ENCODE measurements at places on chromosomes 7 and 10.

DNA sequence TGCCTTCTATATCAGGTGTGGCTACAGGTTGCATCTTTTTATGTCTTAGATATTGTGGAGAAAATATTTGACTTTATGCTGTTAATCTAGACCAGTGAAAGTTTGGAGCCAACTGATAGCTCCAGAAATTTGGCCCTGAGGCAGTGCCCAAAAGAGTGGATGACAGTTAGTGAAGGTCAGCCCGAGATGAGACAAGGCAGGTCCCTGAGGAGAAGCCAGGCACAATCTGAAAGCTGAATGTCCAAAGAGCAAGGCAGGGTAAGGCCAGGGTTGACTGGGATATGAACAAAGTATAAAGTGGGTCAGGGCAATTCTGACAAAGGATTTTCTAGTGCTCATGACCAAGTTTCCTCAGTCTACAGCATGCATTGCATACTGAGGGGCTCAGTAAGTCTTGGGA lies 661.9 kb downstream of the SUGCT start:
- no peak for DNase-seq

DNA sequence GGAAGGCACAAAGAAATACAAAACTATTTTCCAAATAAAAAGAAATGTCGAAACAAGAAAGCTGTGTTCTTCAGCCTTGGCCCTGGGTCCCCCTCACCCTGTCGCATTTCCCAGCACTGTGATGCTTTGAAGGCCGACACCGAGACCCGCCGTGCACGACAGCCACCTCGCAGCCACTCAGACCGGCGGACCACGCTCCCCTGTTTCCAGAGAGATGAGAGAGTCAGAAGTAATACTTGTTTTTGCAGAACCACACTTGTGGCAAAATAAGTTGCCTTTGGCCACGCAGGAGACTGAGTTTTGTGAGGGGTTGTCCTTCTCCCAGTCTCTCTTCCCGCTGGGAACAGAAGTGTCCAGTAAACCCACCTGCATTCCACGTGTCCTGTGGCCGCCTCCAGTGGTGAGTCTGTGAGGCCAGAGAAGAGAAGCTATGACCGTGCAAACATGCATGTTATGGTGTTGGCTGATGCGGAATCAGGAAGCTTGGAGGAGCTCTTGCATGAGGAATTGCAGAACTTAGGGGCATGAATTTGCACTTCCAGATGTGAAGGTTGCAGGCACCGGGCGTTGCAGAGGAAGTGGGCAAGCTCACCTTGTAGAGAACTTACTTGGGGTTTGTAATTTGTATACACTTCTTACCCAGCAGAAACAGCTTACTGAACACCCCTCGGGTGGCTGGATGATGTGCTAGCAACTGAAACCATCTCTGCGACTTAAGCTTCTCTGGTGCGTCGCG lies 194.5 kb downstream of the EBF3 start:
- no peak for DNase-seq

DNA sequence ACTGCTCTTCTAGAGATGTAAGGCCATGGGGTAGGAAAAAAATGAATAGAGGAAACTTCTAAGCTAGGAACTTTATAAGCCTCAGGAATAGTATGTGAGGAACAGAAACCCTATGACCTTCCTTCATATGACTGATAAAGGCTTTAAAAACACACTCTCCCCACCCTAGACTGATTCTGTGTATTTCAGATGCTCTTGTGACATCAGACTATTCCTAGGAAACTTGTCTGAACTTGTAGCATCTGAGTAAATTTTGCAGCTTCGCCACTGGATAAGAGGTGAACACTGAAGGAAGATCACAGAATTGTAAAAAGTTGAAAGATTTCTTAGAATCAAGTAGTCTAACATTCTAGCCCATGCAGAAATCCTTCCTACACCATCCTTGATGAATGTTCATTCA lies 31.0 kb upstream of the CBLL1 start:
- no peak for DNase-seq

GRCh38 chr7:27000496-27000895 lies 95.3 kb downstream of the HOXA1 start:
- no peak for DNase-seq

- no peak for DNase-seq
Observed at GRCh38 chr7:71348821-71349681, 217.1 kb downstream of the GALNT17 start.

DNA sequence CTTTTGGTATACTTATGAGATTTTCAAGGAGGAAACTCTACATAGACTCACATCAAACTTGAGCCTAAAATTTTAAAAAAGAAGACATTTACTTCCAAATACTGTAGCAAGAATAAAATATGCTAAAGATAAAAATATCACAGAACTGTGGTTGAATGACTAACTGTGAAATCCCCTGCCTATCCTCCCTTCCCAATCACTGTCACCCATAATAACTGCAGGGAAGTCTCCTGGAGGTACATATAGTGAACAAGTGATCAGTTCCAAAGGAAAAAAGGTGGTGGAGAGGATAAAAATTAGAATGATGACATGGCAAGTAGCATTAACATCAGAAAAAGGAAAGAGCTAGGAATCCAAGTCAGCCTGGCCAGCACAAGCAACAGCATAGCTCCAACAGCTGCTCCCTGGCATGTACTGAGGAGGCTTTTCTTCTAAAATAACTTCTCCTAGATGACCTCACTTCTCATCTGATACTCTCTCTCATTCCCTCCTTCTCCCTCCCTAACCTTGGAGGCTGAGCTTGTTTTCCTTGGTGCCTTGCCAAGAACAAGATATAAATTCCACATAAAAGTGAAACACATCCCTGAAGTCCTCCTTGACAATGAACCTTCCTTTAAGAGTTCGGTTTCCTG lies 124.0 kb downstream of the IQUB start:
- DNase-seq, result no peak

DNA sequence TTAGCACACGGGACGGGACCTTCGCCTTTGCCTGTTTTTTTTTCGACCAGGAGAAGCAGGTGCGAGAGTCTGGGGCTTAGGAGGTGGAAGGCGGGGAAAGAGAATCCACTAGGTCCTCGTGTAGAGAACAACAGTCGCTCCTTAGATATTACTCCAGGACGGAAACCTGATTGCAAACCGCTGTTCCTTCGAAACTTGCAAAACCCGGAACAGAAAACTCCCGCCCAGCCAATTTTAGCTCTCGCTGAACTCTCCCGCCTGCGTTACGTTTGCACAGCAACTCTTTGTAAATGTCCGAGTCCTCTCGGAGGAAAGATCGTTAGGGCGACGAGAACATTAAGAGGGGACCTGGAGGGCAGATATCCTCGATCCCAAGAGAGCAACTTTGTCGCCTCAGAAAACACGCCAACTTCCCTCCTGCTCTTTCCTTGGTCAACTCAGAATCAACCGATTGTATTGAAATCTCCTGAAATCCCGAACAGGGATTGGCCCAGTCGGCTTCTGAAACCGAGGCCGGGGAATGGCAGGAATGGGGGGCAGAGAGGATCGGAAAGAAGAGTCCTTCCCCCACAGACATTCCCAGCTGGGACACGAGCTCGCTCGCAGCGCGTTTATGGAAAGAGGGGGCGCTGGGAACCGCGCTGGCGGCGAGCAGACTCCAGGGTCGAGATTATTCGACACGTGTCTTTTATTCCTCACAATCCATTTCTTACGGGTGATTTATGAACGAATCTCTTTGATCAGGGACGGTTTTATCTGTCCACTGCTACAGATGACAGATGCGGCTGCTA lies 9.9 kb downstream of the TWIST1 start:
- DNase-seq, result no peak

- no peak for DNase-seq
Observed at GRCh38 chr7:20222219-20222828, 5.1 kb upstream of the MACC1 start.

- DNase-seq, result no peak
Observed at GRCh38 chr10:60044242-60044641, 137.9 kb upstream of the CCDC6 start.

DNA sequence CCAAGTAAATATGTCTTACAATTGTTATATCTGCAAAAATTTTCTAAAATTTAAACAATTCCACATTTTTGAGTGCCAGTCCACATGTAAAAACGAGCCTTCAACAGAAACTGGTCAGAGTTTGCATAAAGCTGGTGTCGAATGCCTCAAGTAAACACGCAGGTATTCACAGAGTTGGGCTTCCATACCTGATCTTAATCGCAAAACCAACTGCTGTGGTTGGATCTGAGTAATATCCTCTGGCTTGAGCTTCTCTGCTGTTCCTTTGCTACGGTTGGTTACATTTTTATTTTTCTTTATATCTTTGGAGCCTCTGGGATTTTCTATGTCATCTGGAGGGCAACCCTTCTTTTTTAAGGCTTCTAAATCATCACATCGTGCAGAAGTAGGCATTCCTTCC lies 28.4 kb downstream of the ITGB1 start:
- DNase-seq, result no peak

- peak; percentile 15 for DNase-seq
Observed at GRCh38 chr7:66043681-66044497, 31.7 kb upstream of the ASL start.

All from stimulated activated naive CD4-positive, alpha-beta T cell treated with Interleukin-2 at 50 U/mL for 16 hours (primary cell).